ENCODE measurements at places on chromosomes 3 and 15.

DNA sequence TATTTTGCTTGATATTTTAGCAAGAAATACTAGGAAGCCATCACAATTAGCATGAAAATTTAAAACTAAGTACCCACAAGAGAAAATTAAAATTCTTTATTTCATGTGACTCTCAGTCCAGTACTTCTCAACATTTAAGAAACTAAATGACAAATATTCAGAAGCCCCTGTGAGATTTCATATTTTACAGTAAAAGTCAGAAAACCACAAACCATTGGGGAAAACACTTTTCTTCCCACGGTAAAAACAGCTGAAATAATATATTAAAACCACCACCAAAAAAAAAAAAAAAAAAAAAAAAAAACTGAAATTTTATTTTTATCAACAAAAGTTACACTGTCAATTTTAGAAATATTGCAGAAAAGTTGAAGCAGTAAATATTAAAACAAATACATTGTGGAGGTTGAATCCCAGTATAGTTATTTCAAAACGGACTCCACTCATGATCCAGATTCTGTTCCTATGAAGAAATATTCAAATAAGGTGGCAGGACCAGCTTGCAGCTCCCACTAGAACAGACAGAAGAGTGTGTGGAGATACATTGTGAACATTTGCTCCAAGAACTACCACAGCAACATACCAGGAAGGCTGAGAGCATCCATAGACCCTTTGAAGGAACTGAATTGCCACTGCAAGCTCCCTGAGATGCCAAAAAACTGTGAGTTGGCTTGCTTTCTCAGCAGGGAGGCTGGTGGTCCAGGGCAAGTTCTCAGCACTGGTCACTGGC lies 308.2 kb downstream of the CTNNB1 start:
- no peak for DNase-seq

GRCh38 chr15:29196290-29196689 lies 73.3 kb downstream of the NSMCE3 start:
- DNase-seq: no peak

GRCh38 chr3:178308771-178309170 lies 227.5 kb upstream of the KCNMB2 start:
- DNase-seq: no peak

DNA sequence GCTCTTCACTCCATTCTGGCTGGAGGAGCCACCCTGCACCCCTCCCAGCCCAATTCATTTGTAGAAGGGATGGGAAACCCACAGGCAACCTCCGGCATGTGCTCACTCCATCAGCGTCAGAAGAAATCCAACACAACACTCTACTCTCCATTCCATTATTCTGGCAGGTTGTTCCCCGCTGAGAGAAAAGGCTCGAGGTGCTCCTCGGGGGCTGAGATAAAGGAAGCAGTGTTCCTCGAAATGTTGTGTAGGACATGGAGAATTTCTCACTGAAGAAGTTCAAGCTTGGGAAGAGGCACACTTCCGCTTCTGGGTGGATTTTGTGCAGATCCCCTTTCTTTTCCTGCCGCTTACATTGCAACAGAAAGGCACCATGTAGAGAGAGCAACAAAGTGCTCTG lies 355.0 kb upstream of the CFAP20DC start:
- DNase-seq: no peak

GRCh38 chr3:73521734-73522336 lies 102.9 kb downstream of the PDZRN3 start:
- DNase-seq: no peak

- DNase-seq: no peak
These were observed 62.6 kb downstream of the EIF4E3 start for GRCh38 chr3:71662568-71662967.

GRCh38 chr15:94252906-94253491 lies 21.6 kb downstream of the MCTP2 start:
- no peak for DNase-seq

GRCh38 chr3:98777286-98777685 lies 14.1 kb downstream of the ST3GAL6 start:
- DNase-seq: no peak

DNA sequence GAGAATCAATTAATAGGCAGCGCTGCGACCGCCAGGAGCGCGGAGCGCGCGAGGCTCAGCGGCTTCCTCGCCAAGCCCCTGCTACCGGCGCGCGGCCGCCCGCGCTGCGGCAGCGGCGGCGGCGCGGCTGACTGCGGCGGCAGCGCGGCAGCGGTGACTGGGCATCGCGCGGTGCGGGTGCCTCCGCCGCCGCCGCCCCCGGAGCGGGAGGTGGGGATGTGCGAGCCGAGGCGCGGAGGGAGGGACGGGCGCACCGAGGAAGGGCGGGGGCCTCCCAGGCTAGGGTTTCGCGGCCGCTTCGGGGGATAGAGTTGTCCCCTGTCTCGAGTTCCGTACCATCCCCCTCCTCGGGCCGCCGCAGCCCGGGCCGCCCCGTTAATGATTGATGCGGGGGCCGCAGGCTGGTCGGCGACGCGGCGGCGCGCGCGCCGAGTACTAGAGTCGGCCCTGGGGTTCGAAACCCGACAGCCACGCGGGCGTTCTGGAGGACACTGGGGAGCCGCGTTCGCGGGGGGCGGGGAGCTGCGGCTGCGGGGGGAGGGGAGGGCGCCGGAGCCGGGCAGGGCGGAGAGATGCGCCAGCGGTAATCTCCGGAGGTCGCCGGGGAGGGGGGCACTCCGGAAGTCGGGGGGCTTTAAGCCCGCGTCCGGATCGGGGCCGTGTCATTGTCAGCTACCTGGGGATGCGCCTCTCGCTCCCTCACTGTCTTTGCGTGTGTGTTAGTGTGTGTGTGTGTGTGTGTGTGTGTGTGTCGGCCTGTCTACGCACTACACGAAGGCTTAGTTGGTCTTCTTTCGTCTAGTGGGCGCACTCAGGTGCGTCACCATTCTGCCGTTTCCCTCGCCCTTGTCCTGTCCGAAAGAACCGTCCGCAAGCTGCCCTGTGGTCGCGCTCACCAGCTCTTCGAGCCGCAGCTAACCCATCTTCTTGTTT lies at the start of gene PAQR9:
Gene PAQR9, minus strand, starts transcription at position 159 of the 933 bp plus-strand sequence. CDS start 338 bp downstream, outside the sequence.
- no peak for DNase-seq

DNA sequence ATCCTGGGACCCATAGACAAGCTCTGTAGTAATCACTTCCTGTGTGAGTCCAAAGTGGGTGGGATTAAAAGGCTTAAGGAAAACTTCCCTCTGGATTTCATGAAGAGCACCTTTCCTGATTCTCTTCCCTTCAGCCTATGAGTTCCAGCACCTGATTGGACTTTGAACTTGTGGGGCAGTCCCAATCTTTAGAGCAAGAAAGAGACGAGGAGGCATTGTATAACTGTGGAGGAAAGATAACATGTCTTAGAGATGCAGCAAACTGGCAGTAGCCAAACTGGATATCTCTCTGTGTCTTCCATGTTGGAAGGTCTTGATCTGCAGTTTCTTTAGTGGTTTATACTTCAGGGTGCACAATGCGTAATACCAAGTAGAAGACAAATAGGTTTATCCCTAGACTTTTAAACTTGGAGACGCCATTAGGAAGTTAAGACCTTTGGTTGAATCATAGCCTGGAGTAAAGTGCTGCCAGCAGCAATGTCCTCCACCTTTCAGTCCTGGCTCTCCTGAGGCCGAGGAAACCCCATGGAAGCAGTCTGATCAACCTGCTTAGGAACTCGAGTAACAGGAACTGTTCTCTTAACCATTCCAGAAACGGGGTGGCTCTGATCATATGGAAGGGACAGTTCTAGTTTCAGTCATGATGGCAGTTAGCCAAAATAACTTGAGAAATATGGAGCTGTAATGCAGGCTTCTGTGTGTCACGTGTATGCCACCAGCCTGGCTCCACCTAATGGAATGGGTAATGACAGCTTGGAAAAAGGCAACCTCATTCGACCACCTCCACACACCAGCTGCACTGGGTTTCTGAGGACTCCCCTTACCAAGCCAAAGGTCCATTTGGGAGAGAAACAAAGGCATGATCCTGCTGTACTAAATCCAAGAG lies 4.7 kb downstream of the EIF1B start:
- no peak for DNase-seq

- no peak for DNase-seq
These were observed 862.5 kb downstream of the CADM2 start for GRCh38 chr3:85821130-85821756.

GRCh38 chr3:188053036-188053340 lies 101.0 kb upstream of the LPP start:
- no peak for DNase-seq

GRCh38 chr3:123657568-123657967 lies 72.7 kb upstream of the HACD2 start:
- no peak for DNase-seq

GRCh38 chr3:143413372-143413771 lies 293.8 kb downstream of the CHST2 start:
- DNase-seq: no peak

DNA sequence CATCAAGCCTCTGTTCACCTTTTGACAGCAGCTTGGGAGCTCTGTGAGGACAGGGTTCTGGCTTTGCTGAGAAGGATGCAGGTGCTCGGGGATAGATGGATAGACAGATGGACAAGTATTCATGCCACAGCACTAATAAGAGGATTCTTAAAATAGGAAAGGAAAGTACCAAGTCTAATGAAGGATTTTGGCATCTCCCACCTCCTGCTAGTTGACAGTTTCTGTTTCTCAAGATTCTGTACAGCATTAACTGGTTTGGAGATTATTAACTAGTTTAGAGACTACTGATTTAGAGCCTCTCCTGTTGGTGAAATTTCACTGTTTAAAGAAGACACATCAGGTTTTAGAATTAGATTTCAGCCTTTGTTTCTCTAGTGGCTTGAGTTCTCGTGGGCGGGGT lies 152.3 kb downstream of the CACNA1D start:
- no peak for DNase-seq

- DNase-seq: peak; percentile 44
These were observed 101.1 kb downstream of the DAPK2 start for GRCh38 chr15:63945007-63945788.

GRCh38 chr3:11601446-11602238 lies 42.1 kb downstream of the VGLL4 start:
- DNase-seq: no peak

DNA sequence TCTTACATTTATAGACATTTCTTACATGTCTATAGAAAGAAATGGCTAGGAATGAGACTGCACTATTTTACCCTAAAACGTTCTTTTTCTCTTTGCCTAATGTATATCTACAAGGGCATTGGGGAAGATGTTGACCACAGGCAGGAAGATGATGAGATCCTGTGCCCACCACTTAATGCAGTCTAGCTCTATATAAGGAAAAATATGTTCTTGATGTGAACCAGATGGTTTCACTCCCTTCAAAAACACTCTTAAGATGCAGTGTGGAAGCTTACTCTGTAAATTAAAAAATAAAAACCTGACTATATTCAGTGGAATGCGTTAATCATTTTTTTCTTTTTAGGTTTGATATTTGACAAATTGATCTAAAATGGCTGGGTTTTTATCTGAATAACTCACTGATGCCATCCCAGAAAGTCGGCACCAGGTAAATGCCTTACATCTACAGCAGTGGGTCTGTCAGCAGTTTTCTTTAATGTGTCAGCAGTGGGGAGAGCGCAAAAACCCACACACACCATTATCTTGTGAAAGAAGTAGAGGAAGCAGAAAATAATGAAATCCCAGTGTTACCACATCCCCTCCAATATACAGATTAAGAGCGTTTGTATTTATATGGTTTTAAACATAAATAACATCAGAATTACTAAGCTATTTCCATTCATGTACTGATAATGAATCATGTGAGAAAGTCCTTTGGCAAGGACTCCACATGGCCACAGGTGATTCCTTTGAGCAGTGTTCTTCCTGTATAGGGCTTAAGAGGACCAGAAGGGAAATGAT lies 10.1 kb downstream of the AGTR1 start:
- no peak for DNase-seq

- no peak for DNase-seq
These were observed 28.9 kb upstream of the DRD3 start for GRCh38 chr3:114207768-114208167.

DNA sequence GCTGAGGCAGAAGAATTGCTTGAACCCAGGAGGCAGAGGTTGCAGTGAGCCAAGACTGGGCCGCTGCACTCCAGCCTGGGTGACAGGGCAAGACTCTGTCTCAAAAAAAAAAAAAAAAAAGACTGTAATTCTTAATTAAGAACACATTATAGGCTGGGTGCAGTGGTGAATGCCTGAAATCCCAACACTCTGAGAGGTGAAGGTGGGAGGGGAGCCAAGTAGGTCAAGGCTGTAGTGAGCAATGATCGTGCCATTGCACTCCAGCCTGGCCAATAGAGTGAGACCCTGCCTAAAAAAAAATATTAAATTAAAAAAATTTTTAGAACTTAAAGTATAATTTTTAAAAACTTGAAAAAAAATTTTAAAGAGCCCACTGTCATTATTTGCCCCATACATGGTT lies 13.4 kb upstream of the ARPIN start:
- no peak for DNase-seq

- no peak for DNase-seq
These were observed 11.3 kb downstream of the RYR3 start for GRCh38 chr15:33322091-33322490.

DNA sequence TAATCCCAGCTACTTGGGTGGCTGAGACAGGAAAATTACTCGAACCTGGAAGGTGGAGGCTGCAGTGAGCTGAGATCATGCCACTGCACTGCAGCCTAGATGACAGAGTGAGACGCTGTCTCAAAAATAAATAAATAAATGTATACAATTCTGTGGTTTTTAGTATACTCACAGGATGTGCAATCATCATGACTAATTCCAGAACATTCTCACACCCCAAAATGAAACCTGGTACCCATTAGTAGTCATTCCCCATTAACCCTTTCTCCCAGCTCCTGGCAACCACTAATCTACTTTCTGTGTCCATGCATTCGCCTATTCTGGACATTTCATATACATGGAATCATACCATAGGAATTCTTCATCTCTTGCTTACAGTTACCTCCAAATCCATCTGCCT lies 44.5 kb downstream of the LRRFIP2 start:
- no peak for DNase-seq

- no peak for DNase-seq
These were observed 2.9 kb downstream of the TRA2B start for GRCh38 chr3:185934767-185935464.

- no peak for DNase-seq
These were observed 16.5 kb downstream of the PML start for GRCh38 chr15:74010929-74011540.

DNA sequence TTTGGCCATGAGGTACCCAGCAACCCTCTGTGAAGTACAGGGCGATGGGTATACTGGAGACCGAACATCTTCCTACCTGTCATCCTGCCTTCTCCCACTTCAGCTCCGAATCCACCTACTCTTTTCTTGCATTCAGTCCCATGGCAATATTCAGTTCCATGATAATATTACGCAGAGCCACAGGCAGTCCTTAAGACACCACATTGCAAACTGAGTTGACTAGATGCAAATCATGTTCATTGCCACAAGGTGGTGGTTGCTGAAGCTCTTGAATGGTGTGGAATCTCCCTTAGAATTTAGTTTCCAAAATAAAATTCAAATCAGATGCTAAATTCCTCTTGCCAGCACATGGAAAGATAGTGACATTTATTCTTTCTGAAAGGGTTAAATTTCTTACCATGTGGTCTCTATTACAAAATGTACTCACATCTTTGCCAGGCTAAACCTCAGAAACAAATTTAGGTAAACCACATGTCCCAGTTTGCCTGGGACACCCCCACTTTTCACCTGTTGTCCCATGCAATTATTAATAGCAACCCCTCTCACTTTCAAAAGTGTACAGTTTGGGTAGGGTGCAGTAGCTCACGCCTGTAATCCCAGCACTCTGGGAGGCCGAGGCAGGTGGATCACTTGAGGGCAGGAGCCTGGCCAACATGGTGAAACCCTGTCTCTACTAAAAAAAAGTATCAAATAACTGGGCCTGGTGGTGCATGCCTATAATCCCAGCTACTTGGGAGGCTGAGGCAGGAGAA lies 1.7 kb upstream of the NME9 start:
- no peak for DNase-seq

GRCh38 chr3:177513815-177514610 lies 316.7 kb upstream of the TBL1XR1 start:
- no peak for DNase-seq

- no peak for DNase-seq
These were observed 6.2 kb downstream of the H1-8 start for GRCh38 chr3:129549006-129549800.

Measured in NCI-H1694 (cell line).